ENCODE measurements at places on chromosomes 6 and 20. TPM values are rescaled to one million over a fixed set of nuclear protein-coding genes. Genes with fewer than 3 reads are reported as not detected.

ASIP gene
- not detected for polyA plus RNA-seq

MLN gene
- polyA plus RNA-seq: not detected

ARID1B gene
- 12.0 TPM for polyA plus RNA-seq

- DNase-seq: no peak
These were observed 2.8 kb downstream of the CDC25B start for GRCh38 chr20:3798908-3799248.

DNA sequence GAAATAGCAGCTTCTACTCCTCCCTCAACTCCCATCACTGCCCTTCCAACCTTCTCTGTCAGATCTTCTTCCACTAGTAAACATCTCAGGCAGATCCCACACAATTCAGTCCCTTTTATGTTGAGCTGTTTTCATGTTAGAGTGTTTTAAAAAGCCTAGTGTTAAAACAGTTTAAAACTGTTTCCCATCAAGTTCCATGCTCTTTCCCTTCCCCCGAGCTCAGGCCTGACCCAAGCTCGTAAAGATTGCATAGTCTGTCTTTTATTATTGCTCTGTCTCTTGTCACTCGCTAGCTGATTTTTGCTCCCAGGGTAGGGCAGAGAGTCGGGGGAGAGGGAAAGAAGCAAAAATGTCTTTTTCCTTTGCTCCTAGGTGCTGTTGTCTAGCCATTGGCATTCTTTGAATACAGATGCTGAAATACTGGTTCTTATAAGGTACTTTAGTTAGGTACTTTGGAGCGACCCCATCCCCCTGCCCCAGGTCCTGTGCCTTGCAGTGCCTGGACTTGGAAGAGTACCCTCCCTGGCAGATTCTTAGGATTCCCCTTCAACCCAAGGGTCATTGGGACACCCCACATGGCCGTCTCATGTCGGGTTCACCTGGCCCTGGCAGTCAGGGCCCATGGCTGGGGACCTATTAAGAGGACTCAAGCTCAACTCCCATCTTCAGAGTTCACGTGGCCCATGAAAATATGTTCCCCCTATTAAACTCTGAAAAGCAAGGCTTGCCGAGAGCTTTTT, 101.2 kb upstream of the ARMC2 start:
- no peak for DNase-seq

DNA sequence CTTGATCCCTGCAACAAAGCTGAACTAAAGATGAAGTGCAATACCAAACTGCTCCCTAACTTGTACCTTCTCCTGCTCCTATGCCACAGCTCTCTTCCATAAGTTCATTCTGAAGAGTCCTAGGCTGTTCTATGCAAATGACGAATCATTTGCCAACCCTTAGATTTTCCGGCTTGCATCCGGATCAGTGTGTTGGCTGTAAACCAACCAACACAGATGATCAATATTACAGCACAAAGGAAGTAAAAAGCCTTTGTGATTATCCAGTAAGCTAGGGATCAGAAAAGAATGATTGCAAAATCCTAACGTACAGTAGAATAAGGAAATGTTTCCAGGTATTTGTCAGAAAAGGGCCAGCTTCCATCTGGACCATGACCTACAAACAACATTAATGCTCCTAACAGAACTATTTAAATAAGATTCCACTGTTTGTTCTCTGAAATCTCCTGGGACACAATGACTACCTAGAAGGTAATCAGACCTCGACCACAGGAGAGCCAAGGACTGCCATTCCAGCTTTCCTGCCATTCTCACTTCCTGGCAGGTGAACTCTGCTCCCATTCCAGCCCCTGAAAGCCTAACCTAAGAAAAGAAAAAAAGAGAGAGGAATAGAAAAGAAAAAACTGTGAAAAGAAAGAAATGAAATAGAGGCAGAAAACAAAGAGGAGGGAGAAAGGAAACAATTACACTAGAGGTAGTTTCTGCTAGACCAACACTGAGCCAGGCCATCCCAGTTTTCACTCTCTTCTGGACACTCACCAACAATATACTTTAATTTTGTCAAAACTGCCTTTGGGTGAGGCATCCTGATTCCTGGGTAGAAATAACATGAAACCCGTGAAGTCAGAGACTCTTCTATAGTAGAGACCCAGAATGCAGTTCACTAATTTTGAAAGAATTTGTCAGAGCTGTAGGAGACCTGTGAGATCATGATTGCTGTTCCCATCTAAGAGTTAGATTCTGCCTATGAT, 19.7 kb downstream of the GMDS start:
- DNase-seq: no peak

DNA sequence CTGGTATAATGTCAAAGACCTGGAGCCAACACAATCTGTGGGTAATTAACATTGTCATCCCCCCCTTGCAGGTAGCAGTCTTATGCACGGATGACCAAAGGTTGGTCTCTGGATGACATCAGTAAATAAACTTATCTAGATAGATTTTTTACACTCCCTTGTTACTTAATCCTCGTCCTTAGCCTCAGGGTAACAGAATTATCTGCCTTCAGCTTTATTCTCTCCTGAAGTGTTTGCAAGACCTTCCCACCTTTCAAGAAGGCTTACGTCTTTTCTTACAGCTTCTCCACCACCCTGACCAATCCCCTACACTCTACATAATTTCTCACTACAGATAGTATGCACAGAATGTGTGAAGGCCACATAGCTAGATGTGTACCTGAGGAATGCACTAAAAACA, 434.8 kb upstream of the HTR1E start:
- DNase-seq: no peak

- DNase-seq: no peak
These were observed 134.5 kb upstream of the EXOC2 start for GRCh38 chr6:827431-827830.

GRCh38 chr6:14276667-14277404, 159.3 kb downstream of the CD83 start:
- peak; percentile 79 for DNase-seq

DNA sequence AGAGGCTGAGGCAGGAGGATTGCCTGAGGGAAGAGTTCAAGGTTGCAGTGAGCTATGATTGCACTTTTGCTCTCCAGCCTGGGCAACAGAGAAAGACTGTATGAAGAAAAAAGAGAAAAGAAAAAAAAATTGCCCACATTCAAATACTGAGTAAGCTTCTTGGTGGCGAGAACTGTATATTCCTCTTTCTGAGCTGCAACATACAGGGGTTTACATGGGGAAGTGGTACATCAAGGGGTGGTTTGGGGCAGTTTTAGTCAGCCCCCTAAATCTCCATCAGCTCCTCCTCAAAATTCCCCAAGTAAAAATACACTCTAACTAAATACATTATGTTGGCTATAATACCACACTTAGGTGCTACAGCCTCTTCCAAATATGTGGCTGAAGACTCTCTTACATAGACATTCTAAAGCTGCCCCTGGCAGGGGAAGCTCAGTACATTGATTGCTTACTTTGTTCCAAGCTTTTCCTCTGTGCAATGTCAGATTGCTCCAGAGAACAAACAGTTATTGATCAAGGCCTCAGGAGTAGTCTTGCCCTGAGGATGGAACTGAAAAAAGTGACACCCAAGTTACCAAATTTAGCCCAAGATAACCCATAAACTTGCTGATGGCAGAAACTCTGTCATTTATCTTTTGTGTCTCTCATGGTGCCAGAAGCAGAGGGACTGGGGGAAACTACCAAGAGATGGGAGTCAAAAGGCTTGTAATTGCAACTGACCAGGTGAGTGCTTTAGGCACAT, 107.4 kb upstream of the RIPOR2 start:
- no peak for DNase-seq

GRCh38 chr6:20747991-20748390, 213.7 kb downstream of the CDKAL1 start:
- DNase-seq: no peak

DNA sequence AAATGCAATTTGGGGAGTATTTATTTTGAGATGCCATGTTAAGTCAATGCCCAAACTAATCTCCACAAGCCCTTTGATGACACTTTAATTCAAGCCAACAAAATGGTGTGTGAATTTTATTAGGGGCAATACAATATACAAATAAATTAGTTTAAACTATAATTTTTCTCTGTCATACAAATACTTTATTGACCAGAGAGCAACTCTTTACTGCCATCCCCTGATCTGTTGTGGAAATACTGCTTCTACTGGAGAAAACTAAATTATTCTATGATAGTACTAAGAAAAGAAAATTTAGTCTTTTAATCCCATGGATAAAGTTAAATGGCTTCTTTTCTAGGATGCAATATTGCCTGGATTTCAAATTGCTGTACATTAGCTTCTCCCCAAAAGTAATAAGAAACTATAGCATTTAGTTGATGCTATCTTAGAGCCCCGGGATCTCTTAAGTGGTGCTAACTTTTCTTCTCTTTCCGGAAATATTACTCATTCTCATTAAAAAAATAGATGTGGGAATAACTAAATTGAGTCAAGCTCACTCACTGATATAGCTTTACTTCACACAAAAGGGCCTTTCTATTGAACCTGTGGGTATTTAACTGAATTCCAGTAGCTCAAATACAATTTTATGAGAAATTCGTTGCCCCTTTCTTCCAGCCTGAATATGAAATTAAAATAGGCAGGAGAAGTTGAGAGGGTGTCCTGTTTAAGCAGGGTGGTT, 49.2 kb downstream of the SMPDL3A start:
- DNase-seq: no peak

- DNase-seq: no peak
These were observed 222.4 kb downstream of the UNC5CL start for GRCh38 chr6:40816601-40817000.

DNA sequence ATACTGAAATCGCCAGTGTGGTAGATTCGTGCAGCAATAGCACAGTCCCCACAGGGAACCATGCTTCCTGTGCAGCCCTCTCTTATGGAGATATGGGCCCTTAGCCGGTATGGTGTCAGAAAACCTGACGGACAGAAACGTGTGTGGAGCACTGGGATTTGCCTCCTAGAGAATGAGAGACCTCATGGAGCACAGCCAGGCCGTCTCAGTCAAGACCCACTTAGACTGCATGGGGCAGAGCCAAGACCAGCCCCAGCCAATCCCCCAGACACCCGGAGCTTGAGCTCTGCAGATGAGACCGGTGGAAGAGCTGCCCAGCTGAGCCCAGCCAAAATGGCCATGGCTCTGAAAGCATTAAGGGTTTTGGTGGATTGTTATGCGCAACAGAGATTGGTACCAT, 163.7 kb downstream of the DLL1 start:
- DNase-seq: no peak

All from CD4-positive, CD25-positive, alpha-beta regulatory T cell (primary cell).